ENCODE measurements at places on chromosomes 1 and 21.

DNA sequence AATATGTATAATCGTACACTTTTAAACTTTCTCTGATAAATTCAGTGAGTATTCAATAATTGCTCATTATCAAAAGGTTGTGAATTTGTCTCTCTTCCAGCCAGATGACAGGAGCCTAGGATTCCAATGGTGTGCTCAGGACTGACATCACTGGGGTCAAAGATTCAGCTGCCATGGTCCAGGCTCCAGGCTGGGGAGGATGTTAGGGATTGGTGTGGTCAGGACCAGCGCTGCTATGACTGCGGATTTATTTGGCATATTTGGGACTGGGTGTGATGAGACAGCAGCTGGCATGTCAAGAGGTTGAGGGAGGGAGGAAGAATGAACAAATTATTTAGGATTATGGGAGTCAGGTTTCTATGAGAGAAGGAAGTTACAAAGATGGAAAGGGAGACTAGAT is 48.2 kb upstream of the ABCA4 start:
- ATAC-seq = no peak

DNA sequence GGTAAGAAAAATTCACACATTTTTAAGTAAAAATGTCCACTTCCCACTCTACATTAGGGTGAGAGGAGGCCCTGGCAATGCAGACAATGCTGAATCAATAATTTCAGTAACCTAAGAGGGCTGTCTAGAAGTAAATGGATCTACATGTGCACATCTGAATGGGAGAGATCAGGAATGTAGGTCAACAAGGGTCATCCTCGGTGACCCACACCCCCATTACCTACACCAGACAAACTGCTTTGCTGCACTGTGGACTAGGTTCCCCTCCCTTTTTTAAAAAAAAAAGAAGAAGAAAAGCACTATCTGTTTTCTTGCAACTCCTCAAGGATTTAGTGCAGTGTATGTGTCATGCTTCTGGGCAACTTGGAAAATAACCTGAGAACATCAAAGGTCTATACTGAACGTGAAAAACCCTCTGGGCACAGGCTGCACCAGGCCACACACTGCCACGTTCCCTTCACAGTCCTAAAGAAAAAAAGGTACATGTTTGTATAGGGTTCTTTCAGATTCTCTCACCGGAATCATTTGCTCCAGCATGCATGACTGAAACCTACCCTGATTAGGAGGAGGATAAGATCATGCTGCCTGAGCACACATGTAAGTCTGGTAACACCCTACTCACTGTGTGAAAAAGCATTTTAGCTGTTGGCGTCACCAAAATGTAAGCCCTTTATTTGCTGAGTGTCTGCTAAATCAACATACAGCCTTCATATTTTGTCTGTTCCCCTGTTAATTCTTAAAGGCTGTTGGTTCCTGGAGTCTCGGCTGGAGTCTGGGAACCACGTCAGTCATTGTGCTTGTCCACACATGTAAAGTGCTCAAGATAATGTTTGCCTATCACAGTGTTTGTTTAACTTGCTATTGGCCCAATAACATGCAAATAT is 341.0 kb downstream of the SMYD3 start:
- ATAC-seq = no peak

GRCh38 chr21:38807986-38808385 is 2.3 kb downstream of the ETS2 start:
- no peak for ATAC-seq

DNA sequence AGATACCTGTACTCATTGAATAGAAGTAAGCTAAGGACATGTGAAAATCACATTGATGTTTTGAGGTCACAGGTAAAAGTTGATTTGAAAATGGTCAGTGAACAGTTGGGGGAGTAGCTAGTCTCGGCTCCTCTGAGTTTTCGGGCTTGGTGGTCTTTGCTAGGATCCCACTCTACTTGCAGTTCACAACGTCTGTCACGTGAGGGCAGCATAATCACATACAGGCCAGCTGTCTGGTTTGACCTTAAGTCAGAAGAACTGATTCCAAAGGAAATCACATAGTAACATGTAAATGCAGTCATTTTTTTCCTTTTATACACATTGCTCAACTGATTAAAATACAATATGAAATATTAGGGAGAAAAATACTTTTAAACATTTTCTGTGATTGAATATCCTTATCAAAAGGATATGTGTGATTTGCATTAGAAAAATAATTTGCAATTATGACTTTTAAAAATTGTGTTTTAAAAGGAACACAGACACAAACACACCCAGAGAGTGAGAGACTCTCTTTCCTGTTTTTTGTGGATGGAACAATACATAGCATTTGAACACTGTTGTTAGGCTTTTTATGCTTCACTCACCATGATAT is 21.8 kb upstream of the PDC start:
- peak; percentile 95 for ATAC-seq

DNA sequence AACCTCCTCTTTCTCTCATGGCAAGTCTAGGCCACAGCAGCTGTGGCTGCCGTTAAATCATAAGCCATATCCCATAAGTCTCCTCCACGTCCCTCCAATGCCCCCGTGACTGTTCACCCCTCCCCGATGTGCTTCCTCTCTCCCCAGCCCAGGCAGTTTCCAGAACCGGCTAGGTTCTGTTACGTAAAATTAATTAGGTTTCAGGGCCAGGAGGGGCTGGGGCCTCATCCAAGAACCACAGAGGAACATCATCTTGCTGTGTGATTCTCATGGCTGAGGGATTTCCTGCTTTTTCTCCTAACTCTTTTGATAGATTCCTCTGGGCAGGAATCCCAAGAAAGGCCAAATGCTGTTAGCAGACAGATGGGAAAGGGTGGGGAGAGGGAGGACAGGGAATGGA is 141.8 kb upstream of the AJAP1 start:
- no peak for ATAC-seq

DNA sequence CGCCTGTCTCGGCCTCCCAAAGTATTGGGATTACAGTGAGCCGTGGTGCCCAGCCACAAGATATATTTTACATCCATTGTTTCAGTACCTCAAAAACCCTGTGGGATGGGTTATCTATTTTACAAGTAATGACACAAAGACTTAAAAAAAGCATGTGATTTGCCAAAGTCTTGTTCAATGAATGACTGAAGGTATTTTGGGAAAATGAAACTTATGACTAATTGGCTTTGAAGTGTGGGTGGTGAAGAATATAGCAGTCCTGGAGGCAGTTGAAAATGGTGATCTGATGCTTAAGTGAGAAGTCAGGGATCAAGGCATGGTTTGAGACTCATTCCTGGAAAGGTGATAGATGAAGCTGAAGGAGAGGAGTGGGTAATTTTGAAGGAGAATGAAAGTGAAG is 3.0 kb downstream of the SWT1 start:
- ATAC-seq = no peak

DNA sequence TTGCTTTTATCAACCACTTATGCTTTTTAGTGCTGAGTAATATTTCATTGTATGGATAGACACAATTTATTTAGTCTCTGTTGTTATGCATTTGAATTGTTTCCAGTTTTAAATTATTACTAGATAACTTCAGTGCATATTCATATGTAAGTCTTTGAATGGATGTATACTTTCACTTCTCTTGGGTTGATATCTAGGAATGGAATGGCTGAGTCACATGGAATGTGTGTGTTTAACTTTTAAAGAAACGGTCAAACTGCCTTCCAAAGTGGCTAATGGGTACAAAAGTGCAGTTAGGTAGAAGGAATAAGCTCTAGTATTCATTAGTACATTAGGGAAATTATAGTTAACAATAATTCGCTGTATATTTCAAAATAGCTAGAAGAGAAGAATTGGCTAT is 82.4 kb downstream of the NPHS2 start:
- no peak for ATAC-seq
